ENCODE measurements at places on chromosomes 12 and 14.

GRCh38 chr12:19196959-19197630, 67.6 kb downstream of the PLEKHA5 start:
- DNase-seq: no peak

GRCh38 chr14:84806622-84807021, 723.3 kb upstream of the FLRT2 start:
- no peak for DNase-seq

DNA sequence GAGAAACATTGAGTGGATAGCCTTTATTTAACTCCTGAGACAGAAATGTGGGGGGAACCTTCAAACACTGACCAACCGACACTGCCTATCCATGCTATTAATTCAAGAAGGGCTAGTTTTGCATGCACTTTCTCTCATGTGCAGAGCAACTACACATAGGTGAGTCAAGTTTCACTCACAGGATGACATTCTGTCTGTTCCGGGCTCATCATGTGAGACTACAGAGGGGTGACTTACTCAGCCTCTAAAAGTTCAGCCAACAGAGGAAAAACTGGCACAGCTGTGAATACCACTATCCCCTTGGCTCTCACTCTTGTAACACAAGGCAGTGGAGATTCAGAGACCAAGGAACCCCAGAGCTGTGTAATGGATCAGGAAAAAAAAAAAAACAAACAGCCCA, 13.3 kb downstream of the BEST3 start:
- no peak for DNase-seq

DNA sequence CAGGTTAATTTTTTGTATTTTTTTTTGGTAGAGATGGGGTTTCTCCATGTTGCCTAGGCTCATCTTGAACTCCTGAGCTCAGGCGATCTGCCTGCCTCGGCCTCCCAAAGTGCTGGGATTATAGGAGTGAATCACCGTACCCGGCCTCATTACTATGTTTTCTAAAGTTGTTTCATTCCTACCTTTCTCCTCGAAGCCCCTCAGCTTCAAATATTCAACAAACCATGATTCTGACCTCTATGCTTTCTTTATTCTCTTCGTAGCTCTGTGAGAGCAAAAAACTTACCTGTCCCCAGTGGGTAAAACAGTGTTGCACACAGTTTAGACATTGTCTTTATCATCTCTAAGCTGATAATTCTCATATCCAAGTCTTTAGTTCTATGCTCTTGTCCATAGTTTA, 26.2 kb upstream of the MDM2 start:
- DNase-seq: no peak

GRCh38 chr14:37172024-37172869, at the start of gene SLC25A21:
SLC25A21 (minus strand) TSS chr14:37172606.
- peak; percentile 85 for DNase-seq

- no peak for DNase-seq
Observed at GRCh38 chr12:41106315-41106714, 81.8 kb upstream of the PDZRN4 start.

GRCh38 chr14:37406095-37406494, 189.0 kb downstream of the FOXA1 start:
- DNase-seq: no peak

GRCh38 chr12:17665839-17666238, 424.2 kb downstream of the RERGL start:
- DNase-seq: no peak

DNA sequence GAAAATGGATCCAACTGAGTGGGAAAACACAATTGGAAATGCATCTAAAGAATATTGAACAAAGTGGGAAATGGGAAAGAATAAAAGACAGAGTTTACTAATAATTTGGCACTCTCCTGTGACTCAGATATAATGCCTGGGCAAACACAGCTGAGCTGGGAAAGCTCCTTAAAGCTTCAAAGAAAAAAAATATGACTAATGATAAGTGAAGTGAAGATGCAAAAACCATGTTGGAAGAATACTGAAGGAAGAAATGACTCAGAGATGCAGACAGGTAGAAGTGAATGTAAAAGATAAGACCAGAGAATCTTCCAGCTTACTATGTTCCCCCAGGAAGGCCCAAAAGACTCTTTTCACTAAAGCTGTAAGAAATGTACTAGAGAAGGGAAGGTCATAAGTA, 62.4 kb upstream of the FOXG1 start:
- DNase-seq: no peak

- DNase-seq: no peak
Observed at GRCh38 chr12:42790761-42791151, 201.2 kb upstream of the PRICKLE1 start.

DNA sequence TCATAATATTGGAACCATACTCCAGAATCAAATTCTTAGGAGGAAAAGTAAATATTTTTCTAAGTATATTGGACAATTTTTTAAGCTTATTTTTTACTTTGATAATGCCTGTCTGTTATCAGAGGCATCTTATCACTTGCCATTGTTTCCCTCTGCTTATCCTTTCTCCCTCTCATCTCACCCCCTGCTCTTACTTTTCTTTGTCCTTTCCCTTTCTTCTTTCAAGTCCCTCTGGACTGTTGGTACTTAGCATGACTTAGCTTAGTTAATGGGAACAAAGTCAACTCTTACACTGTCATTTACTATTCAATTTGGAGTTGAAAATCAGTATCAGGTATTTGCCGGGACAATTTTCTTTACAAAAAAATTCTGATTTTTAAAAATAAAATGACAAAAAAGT, 45.2 kb downstream of the ABCD2 start:
- DNase-seq: no peak

- peak; percentile 98 for DNase-seq
Observed at GRCh38 chr12:120116792-120117651, 469 bp upstream of the RAB35 start.

DNA sequence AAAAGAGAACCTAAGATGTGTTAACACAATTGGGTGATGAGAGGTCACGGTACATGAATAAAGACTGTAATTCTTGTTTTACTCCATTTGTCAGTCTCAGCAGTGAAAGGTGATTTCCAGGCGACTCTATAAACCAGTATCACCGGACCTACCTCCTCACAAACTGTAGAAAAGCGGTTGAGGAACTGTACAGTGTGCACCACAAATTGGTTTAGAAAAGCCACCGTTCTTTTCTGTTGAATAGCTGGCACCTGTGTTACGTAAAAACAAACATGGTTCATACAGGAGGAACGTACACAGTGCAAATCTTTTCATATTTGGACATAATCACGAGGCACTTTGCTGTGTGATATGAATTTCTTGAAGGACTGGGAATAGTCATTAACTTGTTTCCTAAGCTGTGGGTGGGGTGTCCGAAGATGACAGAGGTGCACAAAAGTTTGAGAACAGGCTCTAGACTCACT, 663 bp downstream of the WASHC3 start:
- DNase-seq: no peak

DNA sequence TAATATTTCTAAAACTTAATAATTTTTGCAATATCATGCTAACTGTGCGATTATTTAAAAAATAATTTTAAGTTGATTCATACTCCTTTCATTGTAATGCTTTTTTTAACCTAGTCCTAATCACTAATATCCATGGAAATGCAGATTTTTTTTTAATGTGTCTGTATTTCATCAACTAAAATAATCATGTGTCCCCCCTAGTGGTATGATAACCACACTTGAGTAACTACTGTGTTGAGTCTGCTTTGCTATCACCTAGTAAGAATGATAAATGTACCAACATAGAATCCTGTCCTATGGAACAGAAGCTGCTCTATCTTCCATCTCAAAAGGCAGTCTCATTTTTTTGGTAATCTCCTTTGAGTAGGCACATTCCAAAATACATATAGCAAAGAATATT, 19.1 kb upstream of the SYNE2 start:
- no peak for DNase-seq

DNA sequence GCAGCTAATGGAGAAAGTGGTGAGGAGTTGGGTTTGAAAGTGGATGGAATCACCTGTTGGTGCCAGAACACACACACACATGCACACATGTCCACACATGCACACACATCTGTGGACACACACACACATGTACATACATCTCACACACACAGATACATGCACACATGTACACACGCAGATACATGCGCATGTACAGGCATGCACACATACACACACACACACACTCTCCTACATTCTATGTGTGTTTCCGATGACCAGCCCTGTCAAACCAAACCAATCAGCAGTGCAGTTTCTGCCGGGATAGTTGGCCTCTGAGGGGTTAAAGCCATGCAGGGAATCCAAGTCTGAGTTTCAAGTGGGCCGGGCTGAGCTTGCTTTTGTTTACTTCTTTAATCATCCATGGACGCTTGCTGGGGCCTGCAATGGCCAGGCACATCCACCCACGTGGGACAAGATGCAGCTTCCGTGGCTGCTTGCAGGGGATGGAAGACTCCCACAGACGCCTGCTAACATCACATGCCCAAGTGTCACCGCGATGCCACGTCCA, 52.5 kb downstream of the GALNT9 start:
- no peak for DNase-seq

- DNase-seq: no peak
Observed at GRCh38 chr12:103547376-103547775, 39.7 kb upstream of the STAB2 start.

DNA sequence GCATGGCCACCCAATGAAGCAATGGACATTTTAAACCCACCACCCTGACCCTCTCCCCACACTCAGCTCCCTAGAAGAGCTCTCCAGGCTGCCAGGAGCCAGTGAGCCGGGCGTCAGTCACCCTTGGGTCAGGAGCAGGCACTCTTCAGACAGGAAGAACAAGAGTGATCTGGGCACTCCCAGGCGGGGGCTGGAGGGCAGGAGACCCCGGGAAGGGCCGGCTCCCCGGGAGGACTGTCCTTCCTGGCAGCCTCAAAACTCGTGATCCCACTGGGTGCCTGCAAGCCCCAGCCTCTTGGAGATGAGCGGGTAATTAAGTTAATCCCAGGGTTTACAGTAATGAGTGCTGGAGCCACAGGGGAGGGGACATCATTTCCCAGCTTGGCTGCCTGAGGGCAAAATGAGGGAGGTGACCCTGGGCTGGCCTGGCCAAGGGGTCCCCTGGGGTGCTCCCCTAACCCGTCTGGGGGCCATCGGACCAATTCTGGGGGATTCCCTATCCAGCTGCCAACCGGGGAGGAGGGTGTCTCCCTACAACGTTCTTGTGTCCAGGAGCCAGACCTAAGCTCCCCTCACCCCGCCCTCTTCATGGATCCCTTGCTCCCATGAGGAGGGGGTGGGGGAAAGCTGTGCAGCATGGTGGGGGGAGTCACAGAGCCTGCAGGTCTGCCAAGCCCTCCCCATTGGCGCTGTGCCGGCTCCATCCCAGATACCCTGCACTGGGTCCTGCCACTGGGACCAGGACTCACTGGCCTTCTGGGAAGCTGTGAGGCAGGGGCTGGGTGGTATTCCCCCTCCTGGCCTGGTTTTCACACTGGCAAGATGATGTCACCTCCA, 59.2 kb downstream of the CCNK start:
- DNase-seq: no peak

DNA sequence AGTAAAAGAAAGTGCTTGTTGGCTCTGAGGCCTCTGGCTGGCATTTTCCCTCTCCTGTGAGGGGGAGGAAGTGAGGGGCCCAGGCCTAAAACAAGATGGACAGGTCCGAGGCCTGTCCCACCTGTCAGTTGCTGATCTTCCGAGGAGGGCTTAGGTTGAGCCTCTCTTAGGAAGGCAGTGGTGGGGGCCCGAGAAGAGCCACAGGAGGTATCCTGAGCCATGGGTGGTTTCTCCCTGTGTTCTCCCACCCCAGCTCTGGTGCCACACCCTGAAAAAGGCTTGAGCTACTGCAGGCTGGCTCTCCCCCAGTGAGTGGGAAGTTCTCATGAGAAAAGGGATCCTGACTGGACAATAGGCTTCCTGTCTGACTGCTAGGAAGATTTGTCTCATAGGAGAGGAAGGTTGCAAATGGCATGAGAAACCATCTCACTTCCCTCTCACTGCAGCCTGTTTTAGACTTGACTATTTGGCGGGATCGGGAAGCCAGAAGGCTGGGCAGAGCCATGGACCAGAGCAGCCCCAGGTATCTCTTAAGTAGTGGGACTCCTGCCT, 72.1 kb upstream of the SRSF5 start:
- DNase-seq: no peak

GRCh38 chr14:105087963-105088811, 23.0 kb upstream of the GPR132 start:
- no peak for DNase-seq

DNA sequence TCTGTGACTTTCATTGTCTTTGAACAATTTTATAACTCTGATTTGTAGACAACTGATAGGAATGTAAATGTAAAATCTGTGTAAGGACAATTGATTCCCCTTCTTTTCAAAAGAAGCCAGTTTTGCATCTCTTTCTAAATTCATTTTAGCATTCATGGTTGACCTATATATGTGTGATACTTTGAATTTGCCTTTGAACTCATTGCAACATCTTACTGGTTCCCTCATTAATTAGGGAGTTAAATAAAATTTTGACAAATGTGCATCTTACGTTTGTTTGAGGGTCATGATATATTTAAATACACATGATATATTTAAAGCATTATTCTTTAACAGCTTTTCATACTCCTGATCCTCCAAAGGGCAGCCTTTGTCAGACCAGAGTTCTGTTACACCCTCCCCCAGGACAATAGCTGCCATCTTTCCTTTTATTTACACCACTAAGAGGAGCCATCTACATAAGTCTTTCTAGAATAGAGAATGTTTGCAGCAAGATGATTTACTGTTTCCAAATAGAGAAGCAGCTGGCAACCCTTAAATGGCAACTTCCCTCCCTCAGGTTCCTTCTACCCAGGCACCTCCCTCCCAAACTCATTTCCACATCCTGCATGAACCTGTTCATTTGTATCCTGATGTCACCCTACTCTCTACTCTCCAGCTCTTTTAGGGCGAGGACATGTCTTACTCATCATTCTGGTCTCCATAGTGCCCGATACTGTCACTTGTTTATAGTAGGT, 40.2 kb upstream of the APPL2 start:
- no peak for DNase-seq

GRCh38 chr14:23538050-23538718, 13.4 kb downstream of the ZFHX2 start:
- DNase-seq: no peak

- DNase-seq: no peak
Observed at GRCh38 chr12:3680919-3681594, 71.9 kb downstream of the CRACR2A start.

DNA sequence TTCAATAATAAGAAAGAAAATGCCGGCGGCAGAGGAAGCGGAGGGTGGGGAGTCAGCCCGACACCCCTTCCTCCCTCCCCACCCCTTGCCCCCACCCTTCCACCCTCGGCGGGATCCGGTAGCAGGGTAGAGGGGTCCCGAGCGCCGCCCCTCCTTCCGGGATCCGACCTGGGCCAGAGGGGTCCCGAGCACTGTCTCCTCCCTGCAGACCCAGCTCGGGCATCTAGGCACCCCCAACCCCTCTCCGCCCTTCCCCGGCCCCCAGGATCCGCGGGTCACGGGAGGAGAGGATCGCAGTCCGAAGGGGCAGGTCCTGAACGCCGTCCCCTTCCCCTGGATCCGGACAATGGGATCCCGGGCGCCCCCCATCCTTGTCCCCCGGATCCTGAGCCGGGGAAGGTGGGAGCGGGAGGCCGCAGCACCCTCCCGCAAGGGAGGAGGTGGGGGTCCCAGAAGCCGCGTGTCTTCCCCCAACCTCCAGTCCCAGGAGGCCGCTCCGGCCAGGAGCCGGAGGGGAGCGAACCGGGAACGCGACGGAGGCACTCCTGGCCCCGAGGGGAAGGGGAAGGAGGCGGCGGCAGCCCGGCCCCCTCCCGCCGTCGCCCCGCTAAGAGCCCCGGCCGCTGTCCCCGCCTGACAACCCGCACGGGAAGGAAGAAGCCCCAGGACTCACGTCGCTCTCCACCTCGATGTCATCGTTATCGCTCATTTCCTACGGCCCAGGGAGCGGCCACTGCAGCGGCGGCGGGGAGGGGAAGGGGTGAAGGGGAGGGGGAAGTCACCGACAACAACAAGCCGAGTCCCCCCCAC, 481 bp downstream of the MAX start:
- DNase-seq: peak; percentile 26

- no peak for DNase-seq
Observed at GRCh38 chr12:58159941-58160340, 218.6 kb downstream of the ATP23 start.

Measured in HEK293T (cell line).